ENCODE measurements at places on chromosomes 13 and 19. TPM values are rescaled to one million over a fixed set of nuclear protein-coding genes. Genes with fewer than 3 reads are reported as not detected.

Gene KLK6
- total RNA-seq: not detected

GRCh38 chr19:18091217-18091608 lies 4.5 kb upstream of the IL12RB1 start:
- no peak for DNase-seq

GRCh38 chr13:99389520-99390304 lies 82.5 kb upstream of the GPR183 start:
- no peak for DNase-seq

- no peak for DNase-seq
Observed at GRCh38 chr13:79519255-79519654, 38.3 kb downstream of the NDFIP2 start.

GRCh38 chr13:29958476-29958875 lies 108.1 kb upstream of the UBL3 start:
- DNase-seq: no peak
